ENCODE measurements at places on chromosomes 1 and 21.

DNA sequence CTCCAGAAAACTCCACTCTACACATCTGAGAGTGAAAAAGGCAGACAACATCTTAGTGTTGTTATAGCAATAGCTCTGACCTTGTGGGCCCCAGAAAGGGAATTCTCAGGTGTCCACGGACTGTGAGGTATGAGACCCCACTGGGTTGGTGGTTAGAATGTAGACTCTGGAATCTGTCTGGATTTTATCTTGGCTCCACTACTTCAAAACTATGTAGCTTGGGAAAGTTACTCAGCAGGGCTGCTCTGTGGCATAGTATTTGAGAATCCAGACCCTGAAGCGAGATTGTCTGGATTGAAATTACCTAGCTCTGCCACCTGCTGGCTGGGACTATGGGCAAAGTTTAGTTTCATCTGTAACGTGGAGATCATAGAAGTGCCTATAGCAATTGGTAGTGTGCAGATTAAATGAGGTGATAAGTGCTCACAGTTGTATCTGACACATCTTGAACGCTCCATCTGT is 25.8 kb downstream of the PRDM2 start:
- H3K27me3 ChIP-seq, result no peaks in the 10 kb centered on the region
- no peak overlapping the region for H3K27ac ChIP-seq
- no peaks in the 10 kb centered on the region for H3K36me3 ChIP-seq
- peaks cover 8% of the 10 kb centered on the region for H3K4me1 ChIP-seq
- peak; percentile 59 for DNase-seq

DNA sequence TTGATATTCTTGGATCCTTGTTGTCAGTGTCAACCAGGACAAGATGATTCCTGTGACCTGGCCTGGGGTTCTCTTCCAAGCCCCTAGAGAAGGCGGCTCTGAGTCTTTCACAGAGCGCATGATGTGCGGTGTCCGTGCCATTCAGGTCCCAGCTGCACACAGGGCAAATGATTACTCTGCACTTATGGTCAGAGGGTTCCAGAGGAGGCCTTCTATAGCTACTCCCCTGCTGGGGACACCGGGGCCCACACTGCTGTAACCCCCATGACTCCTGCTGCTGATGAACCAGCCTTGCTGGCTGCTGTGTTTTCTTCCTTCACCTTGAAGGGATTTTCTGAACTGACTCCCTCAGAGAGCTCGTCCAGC is 1.5 kb downstream of the PTGFRN start:
- no peaks in the 10 kb centered on the region for H3K36me3 ChIP-seq
- peak overlapping the region; percentile 89 for H3K4me3 ChIP-seq
- no peak for DNase-seq
- H3K27me3 ChIP-seq, result no peaks in the 10 kb centered on the region
- peak overlapping the region; percentile 83 for H3K27ac ChIP-seq

DNA sequence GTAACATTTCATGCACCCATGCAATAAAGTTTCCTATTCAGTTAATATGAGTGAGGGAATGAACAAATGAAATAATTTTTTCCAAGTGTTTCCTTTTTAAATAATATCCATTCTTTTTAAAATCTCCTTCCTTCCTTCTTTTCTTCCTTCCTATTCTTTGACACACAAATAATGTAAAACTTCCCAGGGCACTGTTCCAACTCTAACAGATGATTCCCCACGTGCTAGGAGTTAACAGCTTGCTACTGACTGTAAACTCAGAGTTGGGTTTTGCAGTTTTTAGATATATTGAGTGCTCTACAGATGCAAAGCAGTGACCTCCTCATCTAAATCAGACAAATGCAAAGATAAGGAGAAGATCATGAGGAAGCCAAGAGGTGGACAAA is 54.0 kb upstream of the POU2F1 start:
- H3K27me3 ChIP-seq, result no peaks in the 10 kb centered on the region
- H3K36me3 ChIP-seq, result no peaks in the 10 kb centered on the region
- H3K4me1 ChIP-seq, result peaks cover 30% of the 10 kb centered on the region
- H3K4me3 ChIP-seq, result no peak overlapping the region

DNA sequence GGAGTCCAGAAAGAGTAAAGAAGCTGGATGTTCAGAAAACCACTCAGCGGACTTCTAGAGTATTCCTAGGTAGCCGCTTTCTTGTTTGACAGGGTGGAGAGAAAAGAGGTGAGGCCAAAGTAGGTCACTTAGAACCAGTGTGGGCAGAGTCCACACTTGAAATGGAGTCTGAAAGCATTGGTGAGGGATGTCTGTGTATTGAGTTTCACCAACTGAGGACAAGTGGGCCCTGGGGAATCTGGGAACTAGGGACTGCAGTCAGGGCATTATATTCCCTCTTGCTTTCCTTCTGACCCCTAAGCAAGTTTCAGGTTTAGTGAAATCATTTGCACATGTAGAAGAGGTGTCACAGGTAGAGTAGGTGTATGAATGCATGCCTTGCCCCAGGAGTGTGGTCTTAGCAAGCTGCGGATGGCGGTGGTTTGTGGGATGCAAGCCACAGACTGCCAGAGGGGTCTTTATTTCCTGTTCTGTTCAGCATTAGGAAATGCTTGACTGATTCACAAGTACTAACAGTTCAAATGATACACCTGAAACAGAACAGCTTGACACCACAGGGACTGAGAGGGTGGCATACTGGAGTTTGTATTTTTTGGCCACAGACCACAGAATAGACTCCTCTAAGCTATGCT is 1.1 kb upstream of the GNG12 start:
- H3K36me3 ChIP-seq, result no peaks in the 10 kb centered on the region
- H3K27ac ChIP-seq, result peak overlapping the region; percentile 95
- no peak overlapping the region for H3K4me3 ChIP-seq
- H3K4me1 ChIP-seq, result peaks cover 7% of the 10 kb centered on the region

DNA sequence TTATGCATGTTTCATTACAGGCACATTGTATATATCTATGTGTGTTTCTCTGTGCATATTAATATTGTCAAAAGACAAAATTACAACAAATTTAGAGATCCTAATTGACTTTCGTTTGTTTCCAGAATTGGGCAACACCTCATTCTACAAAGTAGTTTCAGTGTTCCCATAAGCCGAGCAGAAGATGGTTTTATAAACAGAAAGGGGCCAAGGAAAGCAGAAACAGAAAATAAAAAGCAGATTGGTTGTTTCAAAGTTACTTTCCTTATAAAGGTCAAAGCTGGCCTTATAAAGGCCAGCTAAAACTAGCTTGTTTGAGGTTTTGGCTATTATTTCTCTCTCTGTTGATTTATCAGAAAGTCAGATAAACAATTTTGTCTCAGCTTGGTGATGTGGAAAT is 116.2 kb upstream of the FGGY start:
- H3K27me3 ChIP-seq, result no peaks in the 10 kb centered on the region
- DNase-seq, result no peak
- H3K4me1 ChIP-seq, result no peaks in the 10 kb centered on the region
- no peak overlapping the region for H3K4me3 ChIP-seq

- no peak overlapping the region for H3K4me3 ChIP-seq
- no peaks in the 10 kb centered on the region for H3K36me3 ChIP-seq
- no peaks in the 10 kb centered on the region for H3K27me3 ChIP-seq
- H3K4me1 ChIP-seq, result peaks cover 35% of the 10 kb centered on the region
- DNase-seq, result peak; percentile 87
Observed at GRCh38 chr1:19307794-19308508, 4.0 kb downstream of the AKR7A2 start.

DNA sequence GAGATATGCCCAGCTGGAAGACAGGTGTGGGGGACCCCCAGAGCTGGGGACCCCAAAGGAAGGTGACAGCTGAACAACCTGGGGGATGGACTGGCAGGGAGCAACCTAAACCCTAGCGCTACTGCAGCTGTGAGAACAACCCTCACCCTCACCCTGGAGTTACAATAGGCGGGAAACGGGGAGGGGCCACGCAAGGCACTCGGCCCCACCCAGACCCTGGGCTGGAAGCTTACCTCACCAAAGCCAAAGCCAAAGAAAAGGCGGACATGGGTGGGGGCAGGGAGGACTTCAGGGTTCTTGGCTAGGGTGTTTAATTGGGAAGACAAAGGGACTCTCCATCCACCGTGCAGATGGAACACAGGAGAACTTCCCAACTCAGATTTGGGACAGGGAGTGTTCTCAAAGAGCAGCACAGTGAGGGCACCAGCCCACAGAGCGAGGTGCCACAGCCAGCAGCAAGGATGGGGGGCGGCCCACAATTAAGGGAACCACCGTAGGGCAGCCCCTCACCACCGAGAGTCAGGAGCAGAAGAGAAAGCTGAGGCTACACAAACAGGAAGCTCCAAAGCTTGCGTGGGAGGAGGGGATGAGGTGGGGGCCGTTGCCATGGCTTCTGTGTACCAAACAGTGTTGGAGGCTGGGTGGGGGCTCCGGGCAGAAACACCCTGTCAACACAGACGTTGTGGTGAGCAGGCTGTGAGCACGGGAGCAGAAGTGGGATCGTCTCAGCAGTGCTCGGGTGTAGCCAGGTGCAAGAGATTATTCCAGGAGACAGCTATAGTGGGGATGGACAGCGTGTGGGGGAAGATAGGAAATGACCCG is 1.9 kb downstream of the TAGLN2 start:
- peak overlapping the region; percentile 87 for H3K4me3 ChIP-seq
- peak; percentile 92 for DNase-seq
- H3K4me1 ChIP-seq, result peaks cover 43% of the 10 kb centered on the region
- H3K36me3 ChIP-seq, result peaks cover 20% of the 10 kb centered on the region
- no peaks in the 10 kb centered on the region for H3K27me3 ChIP-seq
- H3K27ac ChIP-seq, result peak overlapping the region; percentile 98

DNA sequence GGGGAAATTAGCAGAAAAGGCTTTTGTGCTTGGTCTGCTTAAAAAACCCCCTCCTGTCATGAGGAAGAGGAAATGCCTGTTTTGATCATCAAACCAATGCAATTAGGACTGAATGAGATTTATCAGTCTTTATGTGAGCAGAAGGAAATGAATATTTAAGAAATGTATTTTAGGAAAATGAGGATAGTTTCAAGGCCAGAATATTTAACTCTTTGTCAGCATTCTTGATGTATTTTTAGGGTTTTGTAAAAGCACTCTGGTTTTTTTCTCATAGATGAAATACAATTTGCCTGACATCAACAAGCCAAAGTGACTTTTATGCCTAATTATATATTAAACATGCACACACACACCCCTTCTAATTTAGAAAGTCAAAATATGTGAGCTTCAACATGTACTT is 213.8 kb downstream of the GRIK1 start:
- H3K36me3 ChIP-seq, result no peaks in the 10 kb centered on the region
- no peak for DNase-seq
- no peaks in the 10 kb centered on the region for H3K4me1 ChIP-seq
- no peak overlapping the region for H3K27ac ChIP-seq
- H3K27me3 ChIP-seq, result no peaks in the 10 kb centered on the region
- H3K4me3 ChIP-seq, result no peak overlapping the region

DNA sequence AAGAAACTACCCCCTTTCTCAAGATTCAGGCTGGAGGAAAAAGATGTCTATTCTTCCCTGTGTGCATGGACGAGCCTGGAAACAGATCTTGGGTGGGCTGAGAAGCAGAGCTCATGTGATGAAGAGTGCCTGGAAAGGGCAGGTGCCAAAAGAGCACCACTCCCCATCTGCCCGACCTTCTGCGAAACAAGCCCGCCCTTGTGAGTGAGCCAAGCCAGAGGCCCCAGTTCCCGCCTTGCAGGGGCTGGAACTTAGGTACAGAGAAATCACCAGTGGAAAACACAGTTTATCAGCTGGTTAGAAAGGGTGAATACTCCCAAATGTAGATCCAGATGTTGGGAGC is 26.7 kb upstream of the A3GALT2 start:
- peaks cover 61% of the 10 kb centered on the region for H3K4me1 ChIP-seq
- H3K27ac ChIP-seq, result peak overlapping the region; percentile 95
- H3K27me3 ChIP-seq, result no peaks in the 10 kb centered on the region
- DNase-seq, result peak; percentile 47

- no peak overlapping the region for H3K4me3 ChIP-seq
- DNase-seq, result no peak
- no peaks in the 10 kb centered on the region for H3K4me1 ChIP-seq
- H3K36me3 ChIP-seq, result no peaks in the 10 kb centered on the region
- H3K27ac ChIP-seq, result no peak overlapping the region
Observed at GRCh38 chr21:46129846-46130651, 25.3 kb downstream of the FTCD start.

DNA sequence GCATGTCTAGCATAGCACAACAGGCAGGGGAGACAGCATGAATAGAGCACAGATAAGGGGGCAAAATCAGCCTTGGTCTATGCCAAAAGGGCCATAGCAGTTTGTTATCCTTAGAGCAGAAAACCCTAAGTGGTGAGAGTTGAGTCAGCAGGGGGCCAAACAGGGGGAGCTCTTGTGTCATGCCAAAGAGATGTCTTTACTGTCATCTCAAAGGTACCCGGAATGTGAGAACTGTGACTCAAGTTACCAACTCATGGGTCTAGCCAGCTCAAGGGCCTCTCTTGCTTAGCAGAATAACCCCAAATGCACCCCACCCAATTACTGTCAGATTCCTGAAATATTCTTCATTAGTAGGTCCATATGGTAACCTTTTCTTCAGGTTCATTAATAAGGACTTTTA is 45.9 kb upstream of the NRDC start:
- H3K4me3 ChIP-seq, result no peak overlapping the region
- H3K27ac ChIP-seq, result no peak overlapping the region
- H3K36me3 ChIP-seq, result no peaks in the 10 kb centered on the region
- H3K27me3 ChIP-seq, result no peaks in the 10 kb centered on the region
- DNase-seq, result no peak

DNA sequence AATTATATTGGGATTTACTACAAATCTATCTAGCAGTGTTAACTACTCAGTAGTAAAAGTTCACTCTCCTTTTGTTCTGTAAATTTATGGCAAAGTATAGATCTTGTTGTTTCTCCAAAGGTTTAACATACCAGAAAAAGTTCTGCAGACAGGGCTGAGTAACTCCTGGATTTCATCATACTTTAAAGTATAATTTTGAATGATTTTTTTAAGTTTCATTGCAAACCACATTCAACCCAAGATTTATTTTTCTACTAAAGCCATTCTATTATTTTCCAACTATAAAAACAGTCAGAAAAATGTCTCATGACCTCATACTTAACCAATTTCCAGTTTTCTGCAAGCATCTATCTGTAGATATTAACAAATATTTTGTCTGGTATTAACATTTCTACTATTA is 585.8 kb upstream of the ZRANB2 start:
- no peaks in the 10 kb centered on the region for H3K4me1 ChIP-seq
- no peak for DNase-seq
- no peaks in the 10 kb centered on the region for H3K36me3 ChIP-seq
- H3K27me3 ChIP-seq, result no peaks in the 10 kb centered on the region

- no peaks in the 10 kb centered on the region for H3K36me3 ChIP-seq
- H3K27me3 ChIP-seq, result no peaks in the 10 kb centered on the region
- H3K4me3 ChIP-seq, result no peak overlapping the region
- peak; percentile 64 for DNase-seq
- peaks cover 42% of the 10 kb centered on the region for H3K4me1 ChIP-seq
Observed at GRCh38 chr1:116498789-116499628, 71.8 kb downstream of the CD58 start.

DNA sequence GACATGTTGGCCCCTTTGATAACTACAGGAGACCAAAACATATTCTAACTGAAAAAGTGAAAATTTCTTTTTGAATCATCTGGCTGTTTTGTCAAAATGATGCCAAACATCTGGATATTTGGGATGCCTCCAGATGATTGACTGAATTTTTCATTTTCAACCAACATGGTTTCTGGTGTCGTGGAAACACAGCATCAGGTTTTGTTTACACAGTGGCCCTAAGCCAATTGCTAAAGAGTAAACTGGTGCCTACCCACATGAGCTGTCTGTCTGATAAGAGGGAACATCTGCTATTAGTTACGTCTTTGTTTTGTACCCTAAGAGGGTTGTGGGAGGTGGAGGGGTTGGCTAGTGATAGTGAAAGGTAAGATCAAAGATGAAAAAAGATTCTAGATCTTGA is 204.8 kb downstream of the KCNK2 start:
- no peaks in the 10 kb centered on the region for H3K36me3 ChIP-seq
- no peak overlapping the region for H3K27ac ChIP-seq
- DNase-seq, result no peak

GRCh38 chr1:205936311-205936710 is 6.9 kb downstream of the SLC26A9 start:
- no peaks in the 10 kb centered on the region for H3K36me3 ChIP-seq
- H3K27me3 ChIP-seq, result peaks cover 25% of the 10 kb centered on the region
- DNase-seq, result no peak

All from transverse colon (tissue), 4 donors.